ENCODE measurements at places on chromosomes 11 and 22.

DNA sequence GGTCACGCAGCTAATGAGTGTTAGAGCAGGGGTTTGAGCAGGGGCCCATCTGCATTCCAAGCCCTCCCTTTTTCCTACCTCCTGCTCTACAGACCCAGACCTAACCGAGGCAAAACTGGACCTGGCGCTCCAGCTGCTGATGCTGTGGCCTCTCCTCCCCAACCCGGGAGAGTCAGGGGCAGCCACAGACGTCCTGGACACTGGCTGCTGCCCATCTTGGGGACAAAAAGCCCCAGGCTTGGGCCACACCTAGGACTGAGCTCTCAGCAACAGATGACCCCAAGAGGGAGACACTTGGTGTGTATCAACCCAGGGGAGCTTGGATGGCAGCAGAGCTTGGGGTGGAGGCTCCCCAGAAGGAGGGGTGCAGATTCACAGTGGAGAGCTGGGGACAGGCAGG, 172.6 kb downstream of the ST3GAL4 start:
- DNase-seq = no peak

DNA sequence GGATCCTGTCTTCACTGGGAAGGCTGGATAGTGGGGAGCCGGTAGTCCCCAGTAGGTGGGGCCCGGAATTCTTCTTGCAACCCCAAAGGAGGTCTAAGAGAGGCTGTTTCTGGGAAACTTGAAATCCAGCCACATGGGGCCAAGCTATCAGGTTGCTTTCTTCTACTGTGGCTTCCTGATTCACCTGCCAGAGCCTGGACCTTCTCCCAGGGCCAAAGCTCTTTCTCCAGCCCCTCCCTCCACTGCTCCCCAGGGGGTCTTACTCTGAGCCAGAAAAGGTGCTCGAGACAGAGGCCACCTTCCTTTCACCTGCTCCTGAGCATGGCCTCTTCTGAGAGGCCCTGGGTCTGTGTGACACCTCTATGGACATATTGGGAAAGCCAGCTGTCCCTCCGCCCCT, 9.1 kb downstream of the TST start:
- no peak for DNase-seq

- no peak for DNase-seq
Measured at GRCh38 chr11:134712228-134713145, 300.4 kb upstream of the B3GAT1 start.

DNA sequence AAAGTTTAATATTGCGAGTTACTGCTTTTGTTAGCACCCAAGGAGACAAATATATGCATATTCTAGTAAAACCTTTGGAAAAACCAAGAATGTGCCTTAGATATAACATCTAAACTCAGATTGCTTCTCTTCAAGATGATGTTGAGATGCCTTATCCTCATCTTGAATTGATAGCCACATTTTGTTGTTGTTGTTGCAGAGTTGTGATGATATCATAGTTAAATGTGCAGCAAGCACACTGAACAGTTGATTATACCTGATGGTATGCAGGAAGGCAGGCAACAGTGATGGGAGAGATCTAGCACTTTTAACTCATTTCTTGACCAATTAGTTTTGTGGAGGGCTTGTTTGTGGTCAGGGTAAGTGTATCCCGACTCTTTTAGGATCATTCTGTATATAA, 48.0 kb downstream of the KDM2A start:
- DNase-seq = no peak

GRCh38 chr11:112928136-112928535, 33.1 kb upstream of the NCAM1 start:
- DNase-seq = no peak

- DNase-seq = no peak
Measured at GRCh38 chr11:131165036-131165435, 205.4 kb upstream of the NTM start.

DNA sequence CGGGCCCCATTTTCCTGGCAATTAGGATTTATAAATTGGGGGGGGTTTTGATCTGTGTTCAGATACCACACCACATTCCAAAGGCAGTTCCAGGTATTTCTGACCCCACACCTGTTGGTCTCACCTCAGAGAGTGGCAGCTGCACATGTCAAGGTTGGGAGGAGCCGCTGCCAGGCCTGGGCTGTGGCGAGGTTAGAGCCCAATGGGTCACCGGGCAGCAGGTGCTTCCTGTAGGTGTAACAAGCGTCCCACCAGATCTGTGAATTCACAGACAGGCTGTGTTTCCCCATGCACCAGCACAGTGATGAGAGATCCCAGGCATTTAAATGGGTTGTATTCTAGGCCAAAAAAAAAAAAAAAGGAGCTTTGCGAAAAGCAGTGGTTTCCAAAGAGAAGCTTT, 58.6 kb downstream of the CABIN1 start:
- no peak for DNase-seq

GRCh38 chr11:2913019-2913431, 16.2 kb downstream of the PHLDA2 start:
- no peak for DNase-seq
